ENCODE measurements at places on chromosomes 1 and 21.

GRCh38 chr1:167081594-167082156 lies 8.5 kb downstream of the GPA33 start:
- no peak for DNase-seq

- DNase-seq = no peak
Observed at GRCh38 chr1:203063287-203063686, 22.5 kb downstream of the MYOG start.

DNA sequence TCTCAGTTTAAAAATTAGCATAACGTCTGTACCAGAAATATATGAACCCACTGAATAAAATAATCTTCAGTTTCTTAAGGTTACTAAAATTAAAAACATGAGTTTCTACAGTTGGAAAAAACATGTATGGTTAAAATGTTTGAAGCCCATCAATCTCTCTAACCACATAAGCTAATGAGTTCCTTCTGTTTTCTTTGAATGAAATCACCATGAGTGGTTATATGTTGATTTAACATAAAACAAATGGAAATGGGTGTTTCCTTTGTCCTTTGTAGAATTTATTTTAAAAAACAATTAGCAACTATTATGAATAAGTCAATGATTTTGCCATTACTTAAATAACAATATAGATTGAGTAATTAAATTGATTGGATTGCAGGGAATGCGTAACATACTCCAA lies 3.0 kb upstream of the ADGRL2 start:
- no peak for DNase-seq

DNA sequence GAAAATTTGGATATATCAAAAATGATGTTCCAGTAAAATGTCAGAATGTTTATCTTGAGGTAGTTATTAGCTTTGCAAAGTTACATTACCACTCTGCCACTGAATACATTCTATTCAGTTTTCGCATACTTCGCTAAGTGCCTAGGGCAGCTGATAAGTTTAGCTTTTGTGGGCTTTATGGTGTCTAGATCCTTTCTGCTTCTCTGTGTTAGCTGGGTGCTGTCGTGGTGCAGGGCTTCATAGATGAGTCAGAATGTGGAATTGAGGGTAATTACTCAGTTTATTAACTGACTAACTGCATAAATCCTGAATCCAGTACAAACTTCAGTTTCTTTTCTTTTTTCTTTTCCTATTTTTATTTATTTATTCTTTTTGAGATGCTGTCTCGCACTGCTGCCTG lies 21.5 kb downstream of the NCAM2 start:
- no peak for DNase-seq

DNA sequence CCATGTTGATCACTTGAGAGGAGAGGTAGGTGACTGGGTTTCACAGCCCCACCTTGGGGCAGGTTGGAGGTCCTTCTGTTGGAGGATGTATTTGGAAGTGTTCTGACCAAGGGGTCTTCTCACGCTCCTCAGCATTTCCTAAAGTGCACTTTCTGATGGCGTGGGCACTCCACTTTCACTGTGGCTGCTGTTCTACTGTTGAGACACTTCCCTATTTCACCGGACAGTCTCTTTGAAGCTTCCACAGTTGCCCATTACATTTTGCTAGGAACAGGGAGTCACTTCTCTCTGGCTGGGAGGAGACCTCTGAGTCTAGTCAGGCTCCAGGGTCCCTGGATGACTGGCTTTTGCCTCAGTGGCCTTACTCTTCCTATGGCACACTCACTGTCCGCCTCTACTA lies 180.0 kb upstream of the LMO4 start:
- no peak for DNase-seq

- no peak for DNase-seq
Observed at GRCh38 chr1:9097947-9098705, 28.7 kb upstream of the SLC2A5 start.

GRCh38 chr1:89837036-89837481 lies 16.2 kb downstream of the LRRC8D start:
- no peak for DNase-seq

GRCh38 chr1:95364546-95364945 lies 130.5 kb downstream of the RWDD3 start:
- DNase-seq = no peak

DNA sequence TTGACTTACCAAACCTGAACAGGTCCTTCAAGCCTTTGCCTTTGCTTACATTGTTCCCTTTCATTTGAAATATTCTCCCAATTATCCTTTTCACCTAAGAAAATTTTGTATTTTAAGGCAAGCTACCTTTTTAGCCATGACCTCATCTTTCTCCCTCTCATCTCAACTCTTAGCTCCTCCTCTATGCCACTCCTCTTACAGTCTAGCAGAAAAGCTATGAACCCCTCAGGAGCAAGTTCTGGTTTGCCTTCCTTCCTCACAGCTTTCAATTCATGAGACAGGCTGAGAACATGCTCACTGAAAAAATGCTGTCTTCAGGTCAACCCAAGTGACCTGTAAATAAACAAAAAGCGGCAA lies 8.3 kb upstream of the MUTYH start:
- DNase-seq = no peak

DNA sequence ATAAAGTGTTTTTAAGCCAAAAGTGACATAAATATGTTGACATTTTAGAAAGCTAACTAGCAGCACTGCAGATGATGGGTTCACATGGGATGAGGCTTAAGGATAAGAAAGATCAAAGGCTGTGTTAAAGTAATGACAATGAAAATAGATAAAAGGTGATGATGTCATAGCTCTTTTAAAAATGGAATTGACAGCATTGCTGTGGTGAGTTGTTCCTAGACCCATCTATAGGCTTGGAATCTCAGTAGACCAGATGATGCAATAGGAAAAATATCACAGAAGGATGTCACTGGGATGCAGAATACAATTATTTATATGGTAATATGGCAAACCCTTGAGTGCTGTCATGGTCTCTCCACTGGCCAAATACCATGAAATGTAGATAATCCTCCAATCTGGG lies 286.0 kb downstream of the PLA2G4A start:
- no peak for DNase-seq

DNA sequence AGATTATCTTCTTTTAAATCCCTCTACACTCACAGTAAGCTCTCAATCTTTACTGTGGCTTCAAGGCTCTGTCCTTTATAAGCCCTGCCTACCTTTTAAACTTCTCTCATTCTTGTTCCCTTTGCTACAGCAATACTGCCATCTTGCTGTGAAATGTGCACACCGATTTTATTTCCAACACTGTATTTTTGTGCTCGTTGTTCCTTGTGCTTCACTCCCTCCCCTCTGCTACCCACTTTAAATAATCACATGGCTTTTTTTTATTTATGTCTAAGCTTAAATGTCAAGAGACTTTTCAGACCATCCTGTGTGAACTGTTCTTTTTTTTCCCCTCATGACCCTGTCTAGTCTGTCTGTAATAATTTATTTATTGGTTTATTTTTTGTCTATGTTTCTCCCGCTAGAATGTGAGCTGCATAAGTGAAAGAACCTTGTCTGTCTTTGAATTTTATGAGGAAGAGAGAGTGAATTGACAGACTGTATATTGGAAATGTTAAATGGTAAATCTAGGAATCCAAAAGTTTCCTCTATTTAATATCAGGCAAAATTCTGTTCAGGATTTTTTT lies 45.7 kb downstream of the ABCD3 start:
- no peak for DNase-seq

- no peak for DNase-seq
Observed at GRCh38 chr21:46394595-46395104, 64.0 kb upstream of the DIP2A start.

DNA sequence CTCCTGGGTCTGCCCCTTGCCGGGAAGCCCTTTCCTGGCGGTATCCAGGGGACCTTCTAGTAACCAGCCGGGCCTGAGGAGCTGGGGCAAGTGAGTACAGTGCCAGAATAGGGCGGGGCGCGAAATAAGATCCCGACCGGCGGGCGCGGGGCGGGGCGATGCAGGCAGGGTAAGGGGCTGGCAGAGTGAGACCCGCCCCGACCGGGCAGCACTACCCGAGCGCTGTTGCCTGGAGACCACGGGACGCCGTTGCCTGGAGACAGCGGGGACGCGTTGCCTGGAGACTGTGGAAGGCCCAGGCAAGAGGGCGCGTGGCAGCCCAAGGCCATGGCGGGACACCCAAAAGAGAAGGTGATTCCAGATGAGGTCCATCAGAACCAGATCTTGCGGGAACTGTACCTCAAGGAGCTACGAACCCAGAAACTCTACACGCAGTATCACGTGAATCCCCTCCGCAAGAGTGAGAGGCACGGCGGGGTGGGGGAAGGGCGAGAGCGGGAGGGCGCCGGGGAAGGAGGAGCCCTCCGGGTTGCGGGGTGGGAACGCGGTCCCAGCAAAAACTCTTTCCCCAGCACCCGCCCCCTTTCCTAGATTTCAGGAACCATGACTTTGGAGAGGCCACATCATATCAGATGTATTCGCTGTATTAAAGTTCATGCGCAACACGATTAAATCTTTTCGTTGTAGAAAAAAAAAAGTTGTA lies 24.3 kb downstream of the EBNA1BP2 start:
- DNase-seq = no peak
